ENCODE measurements at places on chromosomes 4 and X.

GRCh38 chrX:25207803-25208475 lies 192.2 kb upstream of the ARX start:
- no peak for DNase-seq

DNA sequence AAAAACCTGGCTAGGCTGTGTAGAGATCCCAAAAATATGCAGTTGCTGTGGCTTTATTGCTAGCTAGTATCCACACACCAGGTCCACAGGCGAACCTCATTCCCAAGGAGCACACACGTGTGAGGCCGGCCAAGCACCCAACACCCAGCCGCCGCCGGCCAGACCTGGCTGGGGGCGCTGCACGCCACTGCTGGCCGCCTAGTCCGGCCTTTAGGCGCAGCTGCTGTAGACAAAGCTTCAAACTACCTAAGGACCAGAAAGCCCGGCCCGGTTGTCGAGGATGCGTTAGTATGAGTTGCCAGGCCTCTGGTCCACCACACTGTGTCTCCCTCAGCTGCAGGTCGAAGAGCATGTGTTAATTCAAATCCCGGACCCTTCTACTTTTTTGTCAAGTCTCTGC lies 3.1 kb downstream of the POU3F4 start:
- DNase-seq: no peak

DNA sequence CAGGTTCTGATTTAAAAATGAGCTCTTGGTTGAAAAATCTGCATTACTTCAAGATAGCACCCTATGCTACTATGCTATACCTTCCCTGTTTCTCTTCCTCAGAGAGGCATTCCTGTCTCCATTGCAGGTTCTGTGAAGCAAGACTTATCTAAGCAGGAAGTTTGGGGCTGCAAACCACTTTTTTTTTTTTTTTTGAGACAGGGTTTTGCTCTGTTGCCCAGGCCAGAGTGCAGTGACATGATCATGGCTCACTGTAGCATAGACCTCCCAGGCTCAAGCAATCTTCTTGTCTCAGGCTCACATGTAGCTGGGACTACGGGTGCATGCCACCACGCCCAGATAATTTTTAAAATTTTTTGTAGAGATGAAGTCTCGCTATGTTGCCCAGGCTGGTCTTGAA lies 4.0 kb upstream of the CCNG2 start:
- DNase-seq: no peak

GRCh38 chr4:146709956-146710355 lies 71.3 kb downstream of the POU4F2 start:
- no peak for DNase-seq

- DNase-seq: no peak
Measured at GRCh38 chr4:54368281-54369265, 139.5 kb downstream of the PDGFRA start.

DNA sequence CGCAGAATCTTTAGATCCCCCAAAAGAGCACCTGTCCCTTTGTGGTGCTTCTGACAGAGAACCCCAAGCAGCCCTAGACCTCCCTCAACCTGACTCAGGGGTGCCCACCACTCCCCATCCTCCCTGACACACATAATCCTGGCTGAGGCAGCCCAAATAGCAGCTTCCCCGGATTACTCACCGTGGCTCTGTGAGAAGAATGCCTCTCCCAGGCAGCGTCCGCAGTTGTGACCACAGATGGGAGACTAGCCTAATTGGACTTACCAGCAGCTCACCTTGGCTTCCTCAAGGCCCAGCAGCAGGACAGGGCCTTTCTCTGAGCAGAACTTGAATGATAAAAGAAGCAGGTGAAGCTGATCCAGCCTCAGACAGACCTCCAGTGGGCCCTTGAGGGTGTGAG lies 10.3 kb upstream of the ODAPH start:
- no peak for DNase-seq

DNA sequence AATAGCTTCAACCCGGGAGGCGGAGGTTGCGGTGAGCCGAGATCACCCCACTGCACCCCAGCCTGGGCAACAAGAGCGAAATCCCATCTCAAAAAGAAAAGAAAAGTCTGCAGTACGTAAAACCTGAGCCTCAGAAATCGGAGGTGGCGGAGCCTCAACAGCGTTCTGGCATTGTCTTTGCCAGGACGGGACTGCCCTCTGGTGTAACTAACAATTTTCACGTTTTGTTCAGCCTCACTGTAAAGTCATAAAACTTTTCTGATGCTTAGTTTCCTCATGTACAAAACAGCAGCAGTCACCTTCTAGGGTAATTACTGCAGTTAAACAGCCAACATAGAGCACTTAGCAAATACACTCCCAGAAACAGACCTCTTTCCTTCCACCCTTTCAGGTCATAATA lies 121.7 kb downstream of the RBM47 start:
- no peak for DNase-seq

DNA sequence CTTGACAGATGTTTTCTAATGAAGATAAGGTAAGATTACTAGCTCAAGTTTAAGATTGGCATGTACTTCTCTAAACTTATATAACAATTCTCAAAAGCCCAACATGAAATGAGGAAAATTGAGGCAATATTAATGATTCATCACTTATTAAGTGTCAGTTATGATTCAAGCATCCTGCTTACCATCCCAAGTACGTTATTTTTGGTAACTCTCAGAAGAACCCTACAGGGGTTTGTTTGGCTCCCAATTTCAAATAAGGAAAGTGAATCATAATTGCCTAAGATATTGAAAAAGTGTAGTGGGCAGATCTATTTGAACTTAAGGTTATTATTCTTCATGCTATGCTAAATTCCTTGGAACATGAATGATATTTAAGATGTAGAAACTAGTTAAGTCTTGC lies 387.9 kb upstream of the TENM3 start:
- DNase-seq: no peak

DNA sequence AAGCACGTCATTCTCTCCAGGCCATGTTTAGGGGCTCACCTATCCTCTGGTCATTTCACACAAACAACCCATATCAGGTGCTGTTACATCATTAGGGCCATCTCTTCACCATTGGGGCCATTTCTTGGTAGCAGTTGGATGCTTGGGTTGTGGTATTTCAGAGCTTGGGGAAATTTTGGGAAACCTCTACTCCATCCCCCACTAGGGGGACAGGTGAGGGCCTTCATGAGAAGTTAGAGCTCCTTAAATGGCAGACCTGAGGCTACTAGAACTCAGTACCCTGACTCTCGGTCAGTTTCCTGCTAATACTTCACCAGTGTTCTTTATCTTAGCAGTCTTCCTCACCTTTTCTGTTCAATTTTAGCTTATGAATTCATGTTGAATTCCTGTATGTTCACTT lies 50.2 kb downstream of the ZNF827 start:
- DNase-seq: no peak

DNA sequence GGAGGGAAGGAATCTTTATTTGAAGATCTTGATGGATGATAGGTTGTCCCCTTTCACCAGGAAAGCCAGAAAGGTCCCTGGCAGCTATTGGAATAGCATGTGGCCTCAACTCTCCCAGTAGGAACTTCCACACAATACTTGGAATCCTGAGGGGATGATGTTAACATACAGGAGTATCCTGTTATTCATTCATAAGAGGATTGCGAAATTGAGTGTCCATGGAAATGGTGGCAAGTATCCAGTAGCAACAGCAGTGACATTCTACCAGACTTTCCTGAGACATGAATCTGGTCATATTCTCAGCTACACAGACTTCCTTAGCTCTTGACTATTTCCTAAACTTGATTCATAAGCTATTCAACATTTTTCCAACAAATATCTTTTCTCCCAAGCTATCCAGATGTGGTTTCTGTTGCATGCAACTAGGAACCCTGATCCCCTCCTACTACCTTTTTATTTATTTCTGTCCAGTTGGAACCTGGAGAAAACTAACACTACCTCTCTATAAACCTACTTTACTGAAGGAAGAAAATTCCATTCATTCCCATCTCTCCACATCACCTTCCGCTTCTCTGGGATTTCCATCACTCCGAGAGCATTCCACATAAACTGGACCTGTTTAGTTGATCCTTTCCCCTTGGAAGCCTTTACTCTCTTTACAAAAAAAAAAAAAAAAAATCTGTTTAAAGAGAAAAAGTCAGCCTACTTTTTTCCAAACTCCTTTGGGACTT lies 101.8 kb downstream of the ANXA5 start:
- no peak for DNase-seq

- DNase-seq: peak; percentile 28
Measured at GRCh38 chrX:118536687-118537461, 41.3 kb downstream of the DOCK11 start.

DNA sequence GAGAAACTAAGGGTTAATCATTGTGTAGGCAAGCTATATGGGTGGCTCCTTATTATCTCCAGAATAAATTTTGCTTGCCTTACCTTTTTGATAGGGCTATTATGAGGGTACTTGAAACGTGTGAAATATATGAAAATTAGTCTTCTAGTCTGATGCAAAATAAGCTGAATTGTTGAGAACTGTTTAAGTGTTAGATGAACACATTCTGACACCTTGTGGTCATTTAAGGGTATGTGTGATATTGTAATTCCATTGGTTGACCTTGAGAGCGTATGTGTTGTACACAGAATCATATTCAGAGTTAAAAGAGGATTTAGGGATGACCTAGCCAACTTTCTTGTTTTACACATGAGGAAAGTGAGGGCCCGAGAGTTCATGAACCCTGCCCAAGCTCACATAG lies 44.6 kb upstream of the LINC00632 start:
- no peak for DNase-seq

DNA sequence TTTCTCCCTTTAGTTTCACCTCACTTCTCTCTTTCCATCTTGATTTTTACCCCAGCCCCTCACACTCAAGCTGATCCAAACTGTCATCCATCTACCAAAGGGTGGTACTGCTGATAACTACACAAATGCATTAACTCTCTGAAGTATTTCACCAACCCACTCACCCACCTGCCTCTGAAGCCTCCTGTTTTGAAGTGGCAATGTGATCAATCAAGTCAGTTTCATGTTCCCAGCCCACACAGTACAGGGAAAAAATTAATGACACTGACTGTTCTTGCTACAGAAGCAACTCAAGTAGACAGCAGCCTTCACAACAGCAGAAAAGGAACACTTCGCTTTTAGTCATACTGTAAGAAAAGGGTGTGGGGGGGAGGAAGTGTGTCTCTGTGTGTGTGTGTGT lies 183.0 kb upstream of the NOCT start:
- DNase-seq: peak; percentile 10

DNA sequence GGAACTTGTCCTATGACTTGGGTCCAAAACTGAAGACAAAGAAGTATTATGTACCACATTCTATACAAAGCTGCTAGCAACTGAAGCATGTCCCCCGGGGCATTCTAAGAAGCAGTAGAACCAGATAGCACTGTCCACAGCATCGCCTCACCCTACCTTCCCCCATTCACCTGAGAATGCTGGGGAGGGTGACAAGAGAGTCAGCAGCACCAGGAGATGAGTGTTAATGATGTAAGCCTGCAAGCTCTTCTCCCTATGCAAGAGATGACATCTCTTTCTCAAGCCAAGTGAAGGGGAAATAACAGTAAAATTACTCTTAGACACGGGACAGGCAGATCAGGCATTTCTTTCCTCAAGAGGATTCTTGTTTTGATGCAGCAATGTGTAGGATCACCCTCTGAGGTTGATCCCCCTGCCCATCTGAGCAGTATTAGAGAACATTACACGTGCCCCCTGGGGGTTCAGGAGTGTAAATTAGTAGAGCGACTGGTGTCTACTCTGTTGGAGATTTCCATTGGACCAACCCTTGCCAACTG lies 13.9 kb upstream of the TLR1 start:
- peak; percentile 63 for DNase-seq

DNA sequence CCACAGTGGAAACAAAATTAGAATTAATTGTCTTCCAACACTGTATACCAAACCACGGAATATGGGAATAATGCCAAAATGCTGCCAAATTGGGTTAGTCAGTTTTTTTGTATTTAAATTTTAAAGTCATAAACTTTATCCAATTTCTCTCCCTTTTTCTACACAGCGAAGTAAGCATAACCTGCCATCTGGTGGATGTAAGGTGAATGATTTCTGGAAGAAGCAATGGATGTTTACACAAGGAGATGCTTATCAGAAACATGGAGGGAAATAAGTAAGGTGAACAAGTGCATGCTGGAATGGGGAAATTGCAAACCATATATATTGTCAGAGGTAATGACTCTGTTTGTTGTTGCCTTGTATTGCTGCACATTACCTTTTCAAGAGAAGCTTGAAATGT lies 691.9 kb downstream of the TECRL start:
- no peak for DNase-seq

- DNase-seq: no peak
Measured at GRCh38 chr4:180197471-180197870, 2045.7 kb upstream of the TENM3 start.

- DNase-seq: no peak
Measured at GRCh38 chr4:23894021-23894420, 4.2 kb upstream of the PPARGC1A start.

DNA sequence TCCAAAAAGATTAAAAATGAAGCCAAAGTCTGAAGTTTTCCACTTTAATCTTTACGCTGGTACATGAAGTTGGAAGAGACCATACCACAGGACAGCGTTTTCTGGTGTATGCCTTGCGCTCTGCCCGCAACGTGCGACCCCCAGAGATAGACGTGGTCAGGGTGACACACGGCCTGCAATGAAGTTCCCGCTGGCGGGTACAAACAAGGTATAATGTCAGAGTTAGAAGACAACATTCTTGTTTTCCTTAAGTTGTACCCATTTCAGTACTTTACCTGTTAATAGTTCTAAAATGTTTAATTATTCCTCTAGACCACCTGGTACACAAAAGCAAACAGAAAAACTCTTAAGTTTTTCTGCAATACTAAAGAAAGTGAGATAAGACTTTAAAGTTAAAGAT lies 4.8 kb downstream of the HNRNPDL start:
- no peak for DNase-seq

- DNase-seq: no peak
Measured at GRCh38 chr4:67714955-67715354, 14.0 kb upstream of the UBA6 start.

GRCh38 chrX:110734894-110735541 lies 60.6 kb downstream of the CHRDL1 start:
- no peak for DNase-seq

- no peak for DNase-seq
Measured at GRCh38 chrX:112751076-112751475, 71.3 kb upstream of the LHFPL1 start.

DNA sequence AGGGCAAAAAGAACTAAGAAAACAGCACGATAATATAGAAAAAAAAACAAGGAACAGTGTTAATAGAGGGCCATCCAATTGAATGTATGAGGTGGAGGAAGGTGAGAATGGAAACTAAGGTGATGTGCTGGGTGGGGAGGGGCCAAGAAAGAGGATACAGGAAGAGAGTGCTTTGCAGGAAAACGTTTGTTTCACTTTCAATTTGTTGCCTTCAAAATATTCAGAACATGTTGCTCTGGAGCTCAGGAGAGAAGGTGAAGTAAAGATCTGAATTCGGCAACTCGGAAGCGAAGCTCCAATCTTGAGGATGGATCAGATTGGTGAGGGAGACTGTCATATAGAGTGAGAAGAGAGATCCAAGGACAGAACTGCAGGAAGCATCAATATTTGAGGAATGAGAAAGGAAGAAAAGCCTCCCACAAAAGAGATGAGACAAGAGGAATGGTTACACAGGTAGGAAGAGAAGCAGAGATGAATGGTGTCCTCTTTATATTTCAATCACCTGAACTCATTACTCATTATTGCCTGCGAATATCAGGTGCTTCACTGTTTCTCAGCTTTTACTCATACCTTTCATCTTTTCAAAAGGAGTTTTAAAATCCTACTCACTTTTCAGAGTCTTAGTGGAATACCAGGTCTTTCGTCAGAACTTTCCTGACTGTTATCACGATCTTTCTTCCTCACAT lies 14.7 kb upstream of the SEC24D start:
- DNase-seq: peak; percentile 9

All from suppressor macrophage treated with lipopolysaccharide for 1 hour (primary cell).